Midbrain (tissue), 1 donor: ENCODE measurements at places on chromosomes 11 and 22.

DNA sequence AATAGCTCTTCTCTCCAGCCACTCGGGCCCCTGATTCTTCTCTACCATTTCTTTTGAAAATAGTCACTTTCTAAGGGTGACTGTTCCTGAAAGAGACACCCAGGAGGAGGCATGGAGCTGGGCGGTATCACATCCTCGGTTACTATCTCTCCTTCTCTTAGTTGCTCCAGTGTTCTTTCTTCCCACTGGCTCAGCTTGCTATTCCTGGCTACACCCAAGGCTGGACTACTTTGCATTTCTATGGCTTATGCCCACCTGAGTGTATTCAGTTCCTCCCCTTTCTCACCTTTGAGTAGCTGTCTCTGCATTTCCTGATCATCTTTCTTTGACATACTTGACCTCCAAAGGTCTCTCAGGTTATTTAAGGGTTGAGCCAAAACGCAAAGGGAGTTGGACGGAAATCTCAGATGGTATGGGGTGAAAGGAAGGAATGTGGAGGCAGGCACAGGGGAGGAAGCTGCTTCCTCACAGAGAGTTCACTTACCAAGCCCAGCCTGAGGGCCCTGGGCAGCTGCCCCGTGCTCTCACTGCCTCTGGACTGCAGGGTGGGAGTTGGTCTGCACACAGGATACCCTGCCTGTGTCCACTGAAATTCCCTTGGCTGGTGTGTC lies 155.7 kb downstream of the SNX19 start:
- DNase-seq, result no peak

- DNase-seq, result no peak
Observed at GRCh38 chr11:15923183-15923582, 433.2 kb downstream of the SOX6 start.

- no peak for DNase-seq
Observed at GRCh38 chr11:110373051-110373702, 56.6 kb upstream of the FDX1 start.

DNA sequence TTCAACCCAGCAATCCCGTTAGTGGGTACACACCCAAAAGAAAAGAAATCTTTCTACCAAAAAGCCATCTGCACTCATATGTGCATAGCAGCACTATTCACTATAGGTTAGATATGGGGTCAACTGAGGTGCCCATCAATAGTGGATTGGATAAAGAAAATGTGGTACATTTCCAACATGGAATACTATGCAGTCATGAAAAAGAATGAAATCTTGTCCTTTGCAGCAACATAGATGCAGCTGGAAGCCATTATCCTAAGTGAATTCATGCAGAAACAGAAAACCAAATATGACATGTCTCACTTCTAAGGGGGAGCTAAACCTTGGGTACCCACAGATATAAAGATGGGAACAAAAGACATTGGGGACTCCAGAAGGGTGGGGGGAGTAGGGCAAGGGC lies 1.9 kb upstream of the ARHGAP8 start:
- DNase-seq, result no peak

DNA sequence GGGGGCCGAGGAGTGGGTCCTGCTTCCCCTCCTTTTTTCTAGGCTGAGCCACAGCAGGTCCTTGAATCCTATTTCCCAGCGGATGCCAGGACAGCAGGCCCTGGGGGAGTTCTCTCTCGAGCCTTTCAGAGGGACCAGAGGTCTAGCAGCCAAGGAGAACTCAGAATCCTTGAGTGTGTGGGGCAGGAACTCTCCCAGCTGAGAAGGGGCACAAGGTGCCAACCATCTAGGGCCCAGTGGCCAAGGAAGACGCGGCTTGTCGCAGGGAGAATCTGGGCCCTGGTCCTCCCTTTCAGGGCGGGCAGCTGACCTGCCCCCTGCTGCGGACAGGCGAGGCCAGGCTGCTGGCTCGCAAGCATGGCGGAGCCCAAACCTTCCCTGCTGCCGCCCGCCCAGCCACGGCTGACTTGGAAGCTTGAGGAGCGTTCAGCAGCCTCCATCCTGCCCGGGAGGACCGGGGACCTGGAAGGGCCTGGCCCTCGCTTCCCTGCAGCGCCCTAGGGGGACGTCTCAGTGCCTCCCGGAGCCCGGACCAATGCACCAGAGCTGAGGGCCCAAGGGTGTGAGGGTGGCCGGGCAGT lies 972 bp upstream of the TSSC4 start:
- no peak for DNase-seq

DNA sequence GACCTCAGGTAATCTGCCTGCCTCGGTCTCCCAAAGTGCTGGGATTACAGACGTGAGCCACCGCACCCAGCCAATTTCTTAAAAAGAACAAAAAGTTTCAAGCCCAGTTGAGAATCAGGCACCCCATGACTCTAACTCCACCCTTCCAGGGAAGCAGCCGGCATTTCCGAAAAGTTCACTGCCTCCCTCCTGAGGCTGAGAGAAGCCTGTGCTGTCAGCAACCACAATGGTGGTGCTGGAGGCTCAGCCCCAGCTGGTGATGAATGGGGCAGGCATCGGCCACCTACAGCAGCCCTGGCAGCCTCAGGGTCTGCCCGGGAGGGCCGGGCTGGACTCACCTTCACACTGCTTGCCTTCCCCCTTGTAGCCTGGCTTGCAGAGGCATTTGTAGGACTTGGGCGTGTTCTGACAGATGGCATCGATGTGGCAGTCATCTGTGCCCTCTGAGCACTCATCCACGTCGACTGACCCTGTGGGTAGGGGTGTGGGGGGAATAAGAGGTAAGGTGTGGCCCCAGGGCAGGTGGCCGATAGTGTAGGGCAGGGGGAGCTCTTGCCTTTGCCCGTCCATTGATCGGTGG lies 4.3 kb downstream of the SCUBE1 start:
- DNase-seq, result no peak

GRCh38 chr11:120929664-120930154 lies 94.2 kb upstream of the TBCEL start:
- peak; percentile 22 for DNase-seq

DNA sequence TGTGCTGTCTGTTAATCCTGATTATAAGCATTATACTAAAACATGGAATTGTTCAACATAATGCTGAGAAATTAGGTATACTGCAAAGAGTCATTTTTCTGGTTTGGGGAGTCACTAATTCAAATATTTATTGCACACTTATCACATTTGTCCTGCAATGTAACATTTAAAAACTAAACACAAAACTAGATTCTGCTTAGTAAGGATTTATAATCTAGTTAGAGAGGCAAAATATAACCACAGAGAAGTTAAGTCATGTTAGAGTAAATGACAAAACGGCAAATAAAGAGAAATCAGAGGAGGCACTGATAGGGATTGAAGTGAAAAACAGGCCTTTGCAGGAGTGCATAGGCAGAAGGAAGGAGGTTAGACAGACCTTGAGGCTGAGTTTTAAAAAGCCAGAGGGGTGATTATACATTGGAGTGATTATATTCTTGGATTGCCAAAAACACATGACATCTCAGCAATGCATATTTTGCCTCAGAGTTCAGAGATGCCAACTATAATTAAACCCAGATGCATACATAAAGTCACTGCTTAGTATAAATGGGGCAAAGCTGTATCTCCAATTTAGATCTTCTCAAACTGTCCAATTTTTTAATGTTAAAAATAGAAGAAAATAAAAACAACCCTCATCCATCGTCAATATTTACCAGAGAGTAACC lies 49.7 kb downstream of the CCDC34 start:
- DNase-seq, result no peak

- DNase-seq, result no peak
Observed at GRCh38 chr11:126930091-126930841, 70.3 kb downstream of the KIRREL3 start.
